ENCODE measurements at places on chromosomes 2 and 18.

GRCh38 chr18:6659963-6660725, 69.4 kb upstream of the ARHGAP28 start:
- no peak for DNase-seq

DNA sequence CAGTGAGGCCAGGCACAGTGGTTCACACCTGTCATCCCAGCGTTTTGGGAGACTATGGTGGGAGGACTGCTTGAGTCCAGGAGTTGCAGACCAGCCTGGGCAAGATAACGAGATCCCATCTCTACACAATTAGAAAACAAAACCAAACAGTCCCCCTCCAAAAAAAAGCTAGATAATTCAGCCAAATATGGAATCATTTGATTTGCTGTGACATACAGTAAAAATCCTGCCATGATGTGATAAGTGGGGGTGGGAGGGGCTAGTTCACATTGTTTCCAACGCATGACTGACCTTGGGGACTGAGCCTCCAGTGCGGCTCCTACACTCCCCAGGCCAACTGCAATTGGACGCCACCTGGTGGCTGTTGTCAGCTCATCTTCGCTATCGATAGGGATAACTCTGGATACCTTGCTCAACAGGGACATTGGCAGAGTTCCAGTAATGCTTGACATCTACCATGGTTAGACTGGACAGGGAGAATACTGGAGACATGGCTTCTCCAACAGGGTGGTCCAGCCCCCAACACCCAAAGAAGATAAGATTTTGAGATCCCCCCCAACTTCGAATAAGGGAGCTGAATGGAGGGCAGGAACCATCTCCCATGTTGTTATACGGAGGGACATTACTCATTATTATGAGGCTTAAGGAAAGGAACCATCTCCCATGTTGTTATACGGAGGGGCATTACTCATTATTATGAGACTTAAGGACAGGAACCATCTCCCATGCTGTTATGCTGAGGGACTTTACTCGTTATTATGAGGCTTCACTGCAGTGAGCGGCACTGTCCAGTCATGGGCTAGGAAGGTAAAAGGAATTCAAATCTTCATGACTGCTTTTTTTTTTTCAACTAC, 135.9 kb downstream of the TGIF1 start:
- no peak for DNase-seq

DNA sequence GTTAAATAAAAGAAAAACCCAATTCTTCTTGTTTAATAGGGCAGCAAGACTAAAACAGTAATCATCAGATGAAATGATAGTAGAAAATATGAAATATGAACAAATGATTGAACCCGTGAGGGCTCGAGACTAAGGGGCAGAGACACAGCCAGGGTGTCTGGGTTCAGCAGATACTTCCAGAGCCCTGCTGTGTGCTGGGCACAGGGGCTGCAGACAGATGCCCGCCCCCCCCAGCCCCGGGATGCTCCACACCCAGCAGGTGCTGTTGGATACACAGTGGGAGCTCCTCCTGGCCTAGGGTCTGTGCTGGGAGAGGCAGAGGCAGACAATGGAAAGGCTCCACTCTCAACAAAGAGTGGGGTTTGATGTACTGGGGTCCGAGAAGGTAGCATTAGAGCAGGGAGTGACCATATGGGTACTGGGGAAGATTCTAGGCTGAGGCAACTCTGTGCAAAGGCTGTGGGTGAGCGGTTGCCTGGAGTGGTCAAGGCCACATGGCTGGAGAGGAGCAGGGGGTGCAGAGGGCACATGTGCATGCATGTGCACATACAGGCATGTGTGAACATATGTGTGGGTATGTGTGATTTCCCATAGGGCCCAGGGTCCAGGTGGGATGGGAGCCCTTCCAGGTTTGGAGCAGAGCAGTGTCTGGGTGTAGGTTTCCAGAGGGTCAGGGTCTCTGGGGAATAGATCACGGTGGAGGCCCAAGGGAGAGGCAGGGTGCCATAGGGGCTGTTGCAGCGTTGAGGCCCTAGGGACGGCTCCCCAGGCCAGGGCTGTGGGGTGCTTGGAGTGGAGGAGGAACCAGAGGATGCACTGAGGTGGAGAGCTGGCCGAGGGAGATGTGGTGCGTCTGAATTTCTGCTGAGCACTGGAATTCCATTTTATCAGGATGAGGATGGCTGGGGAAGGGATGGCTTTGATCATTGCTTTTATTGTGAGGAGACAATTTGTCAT, 36.7 kb downstream of the LDLRAD4 start:
- no peak for DNase-seq

GRCh38 chr2:24832931-24833701, 39.9 kb downstream of the CENPO start:
- no peak for DNase-seq

GRCh38 chr18:55402731-55403405, 185.1 kb downstream of the TCF4 start:
- no peak for DNase-seq
